Stimulated activated CD8-positive, alpha-beta memory T cell treated with anti-CD3 and anti-CD28 coated beads, Interleukin-4, amount 100 ng/mL, for 1 hour (primary cell): ENCODE measurements at places on chromosomes 1 and 21.
A peak's percentile ranks its signal among the peaks of the same experiment; 100 is the strongest.

- no peak for DNase-seq
Observed at GRCh38 chr1:212782422-212783154, 9.0 kb downstream of the NSL1 start.

- DNase-seq = no peak
Observed at GRCh38 chr21:45513741-45514310, 28.4 kb downstream of the SLC19A1 start.

GRCh38 chr1:219774386-219774785, 154.0 kb downstream of the SLC30A10 start:
- no peak for DNase-seq

- no peak for DNase-seq
Observed at GRCh38 chr1:42873670-42874069, 27.3 kb downstream of the ZNF691 start.

DNA sequence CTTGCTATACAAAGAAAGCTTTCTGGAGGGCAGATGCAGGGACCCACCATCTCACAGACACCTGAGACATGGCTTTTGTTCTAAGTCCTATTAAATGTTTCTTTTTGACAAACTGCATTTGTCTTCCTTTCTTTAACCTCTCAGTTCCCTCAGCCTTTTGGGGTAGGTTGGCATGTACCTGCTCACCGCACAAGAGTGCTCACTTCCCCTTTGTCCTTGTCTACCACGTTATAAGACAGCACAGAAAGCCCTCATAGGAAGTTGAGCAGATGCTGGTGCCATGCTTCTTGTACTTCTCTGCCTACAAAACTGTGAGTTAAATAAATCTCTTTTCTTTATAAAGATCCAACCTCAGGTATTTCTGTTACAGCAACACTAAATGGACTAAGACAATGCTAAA, 31.9 kb upstream of the RGS21 start:
- DNase-seq = no peak

DNA sequence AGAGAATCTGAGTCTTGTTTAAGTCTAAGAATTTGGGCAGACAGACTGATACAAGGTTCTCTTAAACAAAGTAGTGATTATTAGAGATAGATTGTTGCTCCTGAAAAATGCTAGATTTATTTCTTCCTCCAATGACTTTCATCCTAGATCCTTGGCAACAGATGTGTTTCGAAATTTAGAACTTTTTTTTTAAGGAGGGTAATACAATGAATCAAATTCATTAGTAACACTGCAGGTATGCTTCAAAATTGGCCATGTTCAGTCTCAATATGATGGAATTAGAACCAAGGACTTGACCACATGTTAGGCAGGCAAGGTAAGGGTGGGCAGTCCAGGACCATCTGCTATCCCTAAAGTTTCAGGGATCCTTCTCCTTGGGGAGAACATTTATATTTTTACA, 4.5 kb upstream of the LCE1F start:
- no peak for DNase-seq

DNA sequence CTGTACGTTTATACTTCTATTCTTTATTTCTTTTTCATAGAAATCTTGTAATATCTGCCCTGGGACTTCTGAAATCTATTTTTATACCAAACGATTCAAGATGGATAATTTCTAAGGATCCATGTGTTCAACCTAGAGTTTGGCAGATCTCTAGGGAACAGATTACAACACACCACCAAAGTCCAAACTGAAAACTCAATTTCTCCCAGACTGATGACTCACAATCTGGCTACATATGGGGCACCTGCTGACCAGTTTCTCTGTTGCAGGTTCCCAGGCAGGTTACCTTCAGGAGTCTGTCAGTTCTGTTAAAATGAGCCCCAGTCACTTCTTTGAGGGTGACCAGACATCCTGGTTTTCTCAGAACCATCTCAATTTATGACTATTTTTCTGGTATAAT, 439.4 kb downstream of the GPATCH2 start:
- no peak for DNase-seq

- peak; percentile 55 for DNase-seq
Observed at GRCh38 chr1:65001231-65001792, 35.0 kb upstream of the JAK1 start.

DNA sequence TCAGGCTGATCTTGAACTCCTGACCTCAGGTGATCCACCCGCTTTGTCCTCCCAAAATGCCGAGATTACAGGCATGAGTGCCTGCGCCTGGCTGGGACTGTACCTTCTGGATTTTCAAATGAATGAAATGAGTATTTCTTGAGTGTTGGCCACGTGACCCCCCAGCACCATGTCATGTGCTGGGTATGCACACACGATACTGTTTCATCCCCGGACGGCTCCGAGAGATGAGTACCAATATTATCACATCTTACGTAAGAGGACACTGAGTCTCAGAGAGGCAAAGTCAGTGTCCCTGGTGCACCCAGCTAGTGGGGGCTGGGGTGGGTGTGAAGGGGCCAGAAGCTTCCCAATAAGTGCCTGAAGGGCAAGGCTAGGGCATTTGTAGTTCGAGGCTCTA, 780 bp upstream of the CROCC start:
- DNase-seq = no peak

DNA sequence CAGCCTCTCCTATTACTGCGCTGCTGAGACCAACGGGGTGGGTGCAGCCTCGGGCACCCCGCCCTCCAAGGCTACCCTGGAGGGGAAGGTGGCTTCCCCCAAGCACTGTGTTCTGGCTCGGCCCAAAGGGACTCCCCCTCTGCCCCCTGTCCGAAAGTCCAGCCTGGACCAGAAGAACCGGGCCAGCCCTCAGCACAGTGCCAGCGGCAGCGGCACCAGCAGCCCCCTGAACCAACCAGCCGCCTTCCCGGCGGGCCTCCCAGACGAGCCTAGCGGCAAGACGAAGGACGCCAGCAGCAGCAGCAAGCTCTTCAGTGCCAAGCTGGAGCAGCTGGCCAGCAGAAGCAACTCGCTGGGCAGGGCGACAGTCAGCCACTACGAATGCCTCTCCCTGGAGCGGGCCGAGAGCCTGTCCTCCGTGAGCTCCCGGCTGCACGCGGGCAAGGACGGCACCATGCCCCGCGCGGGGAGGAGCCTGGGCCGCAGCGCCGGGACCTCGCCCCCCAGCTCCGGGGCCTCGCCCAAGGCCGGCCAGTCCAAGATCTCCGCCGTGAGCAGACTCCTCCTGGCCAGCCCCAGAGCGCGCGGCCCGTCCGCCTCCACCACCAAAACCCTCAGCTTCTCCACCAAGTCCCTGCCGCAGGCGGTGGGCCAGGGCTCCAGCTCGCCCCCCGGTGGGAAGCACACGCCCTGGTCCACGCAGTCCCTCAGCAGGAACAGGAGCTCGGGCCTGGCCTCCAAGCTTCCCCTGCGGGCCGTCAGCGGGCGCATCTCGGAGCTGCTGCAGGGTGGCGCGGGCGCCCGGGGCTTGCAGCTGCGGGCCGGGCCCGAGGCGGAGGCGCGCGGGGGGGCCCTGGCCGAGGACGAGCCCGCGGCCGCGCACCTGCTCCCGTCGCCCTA, 533.1 kb downstream of the KIF26B start:
- no peak for DNase-seq

DNA sequence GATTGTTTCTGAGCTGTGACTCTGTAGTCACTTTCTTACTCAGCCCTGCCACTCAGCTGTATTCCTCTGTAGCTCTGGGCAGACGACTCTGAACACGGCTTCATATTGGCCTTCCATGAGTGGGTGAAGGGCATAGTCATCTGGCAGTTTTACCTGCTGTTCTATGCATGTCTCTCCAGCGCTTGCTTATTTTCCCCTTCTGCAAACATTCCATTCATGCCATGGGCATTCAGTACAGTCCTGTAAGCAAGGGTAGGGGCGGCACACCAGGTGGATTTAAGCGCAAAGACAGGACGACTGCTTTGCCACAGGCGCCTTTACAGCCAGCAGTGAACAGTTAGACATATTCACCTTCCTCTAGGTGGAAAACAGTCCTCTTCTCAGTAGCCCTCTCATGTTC, 4.4 kb upstream of the WDR26 start:
- no peak for DNase-seq

- no peak for DNase-seq
Observed at GRCh38 chr1:12170263-12170671, 3.5 kb downstream of the TNFRSF1B start.

GRCh38 chr1:198638894-198639635, at the start of gene PTPRC:
PTPRC (plus strand) TSS chr1:198639040; CDS start chr1:198639269, 229 bp downstream.
- no peak for DNase-seq

GRCh38 chr21:25462517-25462971, 144.7 kb downstream of the MRPL39 start:
- no peak for DNase-seq

GRCh38 chr1:35561297-35561971, 3.8 kb downstream of the NCDN start:
- DNase-seq = no peak

DNA sequence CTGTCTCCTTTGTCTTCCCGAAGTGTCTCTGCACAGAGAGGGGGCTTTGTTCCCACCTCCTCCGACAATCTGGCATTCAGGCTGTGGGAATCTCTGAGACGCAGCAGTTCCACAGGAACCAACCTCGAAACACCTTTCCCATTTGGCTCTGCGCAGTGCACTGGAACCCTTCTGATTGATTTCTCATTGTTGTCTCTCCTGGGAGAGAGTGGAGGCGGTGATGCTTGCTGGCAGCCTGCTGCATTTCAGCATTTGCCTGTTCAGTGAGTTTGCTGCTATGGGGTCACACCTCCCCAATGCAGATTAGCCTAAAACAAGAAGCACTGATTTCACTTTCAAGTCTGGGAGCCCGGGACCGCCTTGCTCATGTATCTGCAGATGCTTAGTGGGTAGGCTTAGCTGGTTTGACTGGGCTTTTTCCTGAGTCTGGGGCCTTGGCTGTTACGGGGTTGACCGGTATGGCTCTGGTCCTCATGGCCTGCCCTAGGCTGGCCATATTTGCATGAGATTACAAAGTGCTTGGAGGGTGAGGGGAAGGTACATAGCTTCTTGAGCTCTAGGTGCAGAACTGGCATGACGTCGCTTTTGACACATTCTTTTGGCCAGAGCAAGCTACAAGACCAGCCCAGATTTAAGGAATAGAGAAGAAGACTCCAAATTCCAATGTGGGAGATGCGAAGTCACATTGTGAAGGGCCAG, 695.3 kb downstream of the PTPRU start:
- DNase-seq = no peak

DNA sequence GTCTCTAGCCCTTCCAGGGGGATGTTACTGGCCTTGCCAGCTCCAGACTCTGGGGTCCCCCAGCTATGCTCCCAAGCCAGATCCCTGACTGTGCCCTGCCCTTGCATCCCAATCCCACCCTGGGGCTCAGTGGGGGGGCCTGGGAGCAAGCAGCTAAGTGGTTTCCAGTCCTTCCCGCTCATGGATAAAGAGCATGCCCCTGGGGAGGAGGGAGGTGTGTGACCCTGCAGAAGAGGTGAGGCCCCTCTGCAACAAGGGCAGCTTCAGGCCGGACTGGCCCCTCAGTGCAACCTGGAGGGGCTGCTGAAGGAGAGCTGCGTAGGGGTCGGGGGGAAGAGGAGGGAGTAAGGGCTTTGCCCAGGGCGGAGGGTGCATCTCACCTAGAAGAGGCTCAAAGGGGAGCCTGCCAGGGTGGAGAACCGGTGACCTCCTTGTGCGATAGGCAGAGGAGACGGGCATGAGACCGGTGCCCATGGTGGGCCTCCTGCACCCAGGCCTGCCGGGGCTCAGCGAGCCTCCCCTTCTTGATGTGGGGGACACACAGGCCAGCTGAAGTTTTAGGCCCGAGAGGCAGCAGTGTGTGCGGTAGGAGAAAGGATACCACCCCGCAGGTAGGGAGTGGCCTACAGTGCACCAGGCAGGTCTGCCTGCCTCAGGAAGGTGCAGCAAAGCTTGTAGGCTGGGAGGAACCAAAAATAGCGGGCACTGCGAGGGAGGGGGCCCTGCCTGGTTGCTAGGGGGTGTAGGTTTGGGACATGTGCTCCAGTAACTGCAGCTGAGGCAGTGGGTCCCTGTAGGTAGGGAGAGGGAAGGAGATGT, 3.1 kb downstream of the OBSCN start:
- no peak for DNase-seq

DNA sequence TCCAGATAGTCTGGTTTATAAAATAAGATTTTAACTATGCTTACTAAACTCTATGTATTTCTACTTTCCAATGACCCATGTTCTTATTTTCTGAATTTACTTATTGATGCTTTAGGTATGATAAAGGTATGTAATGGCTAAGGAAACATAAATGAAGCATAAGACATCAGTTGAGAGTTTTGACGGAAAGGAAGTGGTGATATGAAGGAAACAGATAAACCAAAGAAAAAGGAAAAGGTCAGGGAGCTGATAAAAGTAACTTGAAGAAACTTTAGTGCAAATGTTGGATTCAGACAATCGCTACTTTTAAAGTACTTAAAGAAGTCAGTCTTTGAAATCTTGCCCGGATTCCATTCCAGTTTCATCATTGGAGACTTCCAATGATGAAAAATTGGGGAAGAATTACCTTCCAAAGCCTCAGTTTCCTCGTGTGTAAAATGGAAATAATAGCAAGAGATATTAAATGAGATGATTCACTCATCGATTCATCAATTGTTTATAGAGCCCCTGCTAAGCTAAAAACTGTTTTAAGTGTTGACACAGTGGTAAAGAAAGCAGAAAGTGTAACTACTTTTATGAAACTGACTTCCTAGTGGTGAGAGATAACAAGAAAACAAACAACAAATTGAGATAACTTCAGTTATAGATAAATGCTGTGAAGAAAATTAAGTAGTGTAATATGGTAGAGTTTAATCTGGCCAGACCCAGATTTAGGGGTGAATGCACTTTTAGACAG, 10.6 kb downstream of the PTPRC start:
- DNase-seq = no peak

DNA sequence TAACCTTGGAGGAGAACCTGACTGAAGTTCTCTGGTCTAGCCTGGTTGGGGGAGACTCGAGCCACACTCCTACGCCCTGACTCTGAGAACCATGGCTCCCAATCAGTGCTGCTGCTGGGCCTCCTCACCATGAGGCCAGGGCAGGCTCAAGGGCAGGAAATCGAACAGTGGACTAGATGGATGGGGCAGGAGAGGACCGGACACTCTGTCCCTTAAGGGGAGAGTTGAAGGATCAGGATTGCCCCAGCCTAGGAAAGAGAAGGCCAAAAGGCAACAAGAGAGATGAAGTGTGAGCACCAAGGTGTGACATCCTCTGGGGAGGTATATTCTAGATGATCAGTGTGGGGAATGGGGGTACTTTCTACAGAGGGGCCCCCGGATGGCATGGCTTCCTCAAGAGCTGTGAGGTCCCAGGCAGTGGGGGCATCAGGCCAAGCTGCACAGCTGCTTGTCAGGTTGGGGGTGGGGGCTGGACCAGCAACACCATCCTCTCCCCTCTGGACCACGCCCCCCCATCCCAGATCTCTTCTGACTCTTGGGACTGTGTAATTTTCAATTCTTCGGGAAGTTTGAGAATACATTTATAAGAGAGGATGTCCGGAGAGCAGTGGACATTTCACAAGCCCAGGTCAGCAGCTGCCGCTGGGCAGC, 34.0 kb downstream of the MX1 start:
- no peak for DNase-seq

DNA sequence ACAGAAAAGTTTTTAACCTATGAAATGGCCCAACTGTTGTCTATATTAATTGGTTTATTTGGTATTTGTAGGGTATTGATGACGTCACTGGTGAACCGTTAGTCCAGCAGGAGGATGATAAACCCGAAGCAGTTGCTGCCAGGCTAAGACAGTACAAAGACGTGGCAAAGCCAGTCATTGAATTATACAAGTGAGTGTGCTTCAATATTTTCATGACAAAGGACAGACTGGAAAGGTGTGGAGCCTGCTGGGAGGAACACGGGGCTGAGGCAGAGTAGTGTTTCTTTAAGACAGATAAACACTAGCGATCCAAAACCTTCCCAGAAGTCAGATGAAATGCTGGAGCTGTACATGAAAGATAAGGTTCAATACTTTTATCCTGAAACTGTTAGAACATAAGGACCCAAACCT, 76.7 kb downstream of the AK4 start:
- DNase-seq = no peak
